ENCODE measurements at places on chromosomes 5 and 9.

- no peak for DNase-seq
Observed at GRCh38 chr9:130696139-130696650, 2.6 kb downstream of the EXOSC2 start.

DNA sequence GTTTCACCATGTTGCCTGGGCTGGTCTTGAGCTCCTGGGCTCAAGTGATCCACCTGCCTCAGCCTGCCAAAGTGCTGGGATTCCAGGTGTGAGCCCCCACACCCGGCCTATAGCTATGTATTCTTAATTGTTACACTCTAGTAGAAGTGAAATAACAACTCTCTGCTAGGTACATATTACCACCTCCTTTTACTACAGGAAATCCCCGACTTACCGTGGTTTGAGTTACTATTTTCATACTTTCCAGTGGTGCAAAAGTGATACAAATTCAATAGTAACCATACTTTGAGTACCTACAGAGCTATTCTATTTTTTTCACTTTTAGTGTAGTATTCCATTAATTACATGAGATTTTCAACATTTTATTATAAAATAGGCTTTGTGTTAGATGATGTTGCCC is 719 bp downstream of the ARL14EPL start:
- DNase-seq: no peak

DNA sequence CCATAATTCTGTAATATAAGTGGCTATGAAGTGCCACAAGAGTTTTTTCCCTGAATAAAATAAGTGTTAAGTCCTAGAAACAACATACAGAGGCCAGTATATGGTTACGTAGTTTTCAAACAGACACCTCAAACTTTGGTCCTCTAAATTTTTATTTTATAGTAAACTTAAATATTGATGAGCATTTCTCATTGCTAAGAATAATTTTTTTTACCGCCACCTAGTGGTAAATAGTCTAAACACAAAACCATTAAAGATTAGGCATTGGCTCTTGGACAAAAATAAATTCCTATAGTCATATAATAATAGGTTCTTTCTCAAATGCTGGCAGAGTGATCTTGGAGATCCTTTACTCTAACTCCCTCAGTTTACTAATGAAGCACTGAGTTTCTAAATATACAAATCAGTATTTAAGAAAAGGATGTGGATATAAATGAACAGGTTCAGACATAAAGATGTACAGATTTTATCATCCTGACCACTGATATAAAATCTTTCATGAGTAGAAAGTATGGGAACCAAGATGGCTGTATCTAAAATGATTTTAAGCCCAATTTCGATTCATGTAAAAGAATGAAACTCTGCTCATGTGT is 136.2 kb downstream of the FANCC start:
- DNase-seq: peak; percentile 19

DNA sequence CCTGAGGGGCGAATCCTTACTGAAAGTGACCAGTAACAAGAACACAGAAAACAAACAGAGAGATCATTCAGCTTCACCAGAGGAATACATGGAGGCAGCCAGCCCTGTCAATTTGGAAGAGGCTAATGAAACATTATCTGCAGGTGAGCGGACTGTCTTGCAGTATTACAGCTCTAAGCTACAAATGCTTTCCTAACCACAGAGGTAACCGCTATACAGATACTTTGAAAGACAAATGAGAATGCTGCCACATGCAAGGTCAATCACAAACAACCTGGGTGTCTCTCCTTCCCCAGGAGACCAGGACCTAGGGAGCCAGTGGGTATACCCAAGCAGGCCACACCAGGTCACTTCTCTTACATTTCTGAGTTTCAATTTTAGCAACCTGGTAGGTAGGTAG is 30.2 kb downstream of the EFNA5 start:
- DNase-seq: no peak

- no peak for DNase-seq
Observed at GRCh38 chr9:72140586-72140985, 8.7 kb upstream of the GDA start.

DNA sequence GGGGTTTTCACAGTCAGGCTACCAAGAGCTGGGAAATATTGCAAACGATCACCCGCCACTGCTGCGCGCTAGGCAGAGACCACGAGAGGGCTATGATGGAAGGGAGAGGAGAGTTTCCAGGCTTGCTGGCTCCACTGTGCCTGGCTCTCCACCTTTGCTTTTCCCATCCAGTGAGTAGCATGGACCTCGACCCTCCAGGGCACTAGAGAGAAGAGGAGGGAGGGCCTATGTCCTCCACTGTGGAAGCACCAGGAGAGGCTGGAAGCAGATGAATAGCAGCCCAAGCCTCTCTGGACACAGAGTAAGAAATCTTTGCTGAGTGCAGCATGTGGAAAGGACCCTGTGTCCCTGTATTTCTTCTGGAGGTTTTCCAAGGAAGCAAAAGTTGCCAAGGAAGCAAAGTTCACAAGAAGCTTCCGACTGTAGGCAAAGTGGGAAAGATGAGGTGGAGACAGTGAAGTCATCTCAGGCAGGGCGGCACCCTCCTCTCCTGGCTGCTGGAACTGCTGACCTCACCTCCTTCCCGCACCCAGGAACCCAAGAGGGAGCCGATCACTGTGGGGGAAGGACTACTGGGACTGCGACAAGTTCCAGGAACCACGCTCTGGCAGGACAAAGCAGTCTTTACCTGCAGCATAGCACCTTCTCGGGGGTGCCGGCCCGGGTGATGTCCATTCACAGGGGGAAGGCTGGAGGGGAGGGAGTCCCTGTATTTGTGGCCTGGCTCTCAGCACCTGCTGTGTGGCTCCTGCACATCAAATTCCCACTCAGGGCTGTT is 79.6 kb downstream of the CSNK1A1 start:
- DNase-seq: no peak

DNA sequence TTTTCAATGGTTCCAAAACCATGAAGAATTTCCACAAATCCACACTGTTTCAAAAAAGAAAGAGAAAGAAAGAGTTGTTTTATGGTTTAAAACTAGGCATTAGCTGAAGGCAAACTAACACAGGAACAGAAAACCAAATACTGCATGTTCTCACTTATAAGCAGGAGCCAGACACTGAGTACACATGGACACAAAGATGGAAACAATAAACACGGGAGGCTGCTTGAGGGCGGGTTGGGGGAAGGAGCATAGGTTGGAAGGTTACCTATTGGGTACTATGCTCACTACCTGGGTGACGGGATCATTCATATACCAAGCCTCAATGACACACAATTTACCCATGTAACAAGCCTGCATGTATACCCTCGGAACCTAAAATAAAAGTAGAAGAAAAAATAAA is 45.0 kb downstream of the SEMA6A start:
- DNase-seq: no peak

DNA sequence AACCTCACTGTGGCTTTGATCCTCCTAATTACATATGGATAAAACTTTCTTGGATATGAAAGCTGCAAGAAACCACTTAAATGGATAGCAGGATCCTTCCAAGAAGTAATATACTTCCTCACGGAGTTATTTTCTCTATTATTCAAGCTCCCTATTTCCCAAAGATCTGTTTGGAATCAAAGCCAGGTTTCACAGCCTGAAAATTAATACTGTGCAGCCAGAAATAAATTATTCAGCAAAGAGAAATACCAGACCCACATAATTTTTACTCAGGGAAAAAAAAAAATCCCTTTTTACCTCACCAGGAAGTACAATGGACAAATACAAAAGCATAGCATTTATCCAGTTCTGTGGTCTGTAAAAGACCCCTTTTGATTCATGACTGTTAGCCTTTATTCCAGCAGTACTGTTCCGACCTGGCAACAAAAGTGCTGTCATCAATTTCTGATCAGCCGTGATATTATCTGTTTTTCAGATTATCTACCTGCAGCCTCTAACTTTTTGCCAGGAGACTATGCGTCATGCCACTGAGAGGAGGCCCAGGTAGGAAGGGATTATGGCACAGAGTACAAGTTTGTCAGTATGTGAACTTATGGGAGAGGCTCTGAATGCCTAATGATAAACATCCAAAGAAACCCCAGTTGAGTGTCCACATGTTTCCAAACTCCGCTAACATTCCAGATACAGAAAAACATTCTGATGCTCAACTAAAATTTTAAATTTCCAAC is 57.0 kb downstream of the FBN2 start:
- DNase-seq: no peak

GRCh38 chr9:125346080-125346732 is 84.6 kb downstream of the GAPVD1 start:
- no peak for DNase-seq

DNA sequence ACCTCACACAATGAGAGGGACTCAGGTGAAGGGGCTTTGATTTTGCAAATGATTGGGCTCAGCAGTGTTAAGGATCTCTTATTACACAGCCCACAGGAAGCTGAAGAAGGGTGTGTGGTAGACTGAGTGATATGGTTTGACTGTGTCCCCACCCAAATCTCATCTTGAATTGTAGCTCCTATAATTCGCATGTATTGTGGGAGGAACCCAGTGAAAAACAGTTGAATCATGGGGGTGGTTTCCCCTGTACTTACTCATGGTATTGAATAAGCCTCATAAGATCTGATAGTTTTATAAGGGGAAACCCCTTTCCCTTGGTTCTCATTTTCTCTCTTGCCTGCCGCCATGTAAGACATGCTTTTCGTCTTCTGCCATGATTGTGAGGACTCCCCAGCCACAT is 132.5 kb upstream of the FBXL7 start:
- no peak for DNase-seq

DNA sequence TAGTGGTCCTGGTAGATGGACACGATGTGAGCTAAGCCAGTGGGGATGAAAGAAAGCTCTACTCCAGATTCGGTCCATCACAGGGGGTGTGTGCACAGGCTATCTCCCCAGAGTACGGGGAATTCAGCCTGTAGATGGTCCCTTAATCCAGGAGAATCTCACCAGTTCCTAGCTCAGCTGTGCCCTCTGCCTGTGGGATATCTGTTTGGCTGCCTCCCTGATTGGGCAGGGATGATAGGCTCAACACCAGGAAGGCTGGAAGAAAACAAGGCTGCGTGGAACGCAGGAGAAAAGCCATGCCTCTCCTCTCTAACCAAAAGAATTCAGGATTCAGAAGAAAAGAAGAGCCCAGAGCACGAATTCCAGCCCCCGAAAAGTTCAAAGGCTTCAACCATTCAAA is 40.9 kb downstream of the VLDLR start:
- no peak for DNase-seq

DNA sequence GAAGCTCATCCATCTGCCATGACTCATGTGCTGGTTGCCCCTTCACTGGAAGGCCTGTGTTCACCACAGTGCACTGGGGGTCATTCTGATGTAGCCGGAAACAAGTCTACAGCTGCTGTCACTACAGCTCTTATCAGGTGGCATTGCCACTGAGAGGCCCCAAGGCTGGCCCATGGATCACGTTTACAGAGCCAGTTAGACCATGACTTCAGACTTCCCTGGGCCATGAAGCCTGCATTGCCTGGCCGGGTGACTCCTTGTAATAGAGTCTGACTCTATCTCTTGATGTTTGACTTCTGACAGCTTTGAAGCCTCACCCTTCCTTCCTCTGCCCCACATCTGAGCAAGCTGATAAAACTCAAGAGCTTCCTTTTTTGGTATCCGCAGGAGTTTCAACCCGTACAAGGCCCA is 473.5 kb upstream of the DAP start:
- DNase-seq: peak; percentile 18
